ENCODE measurements at places on chromosomes 1 and 21.
A peak's percentile ranks its signal among the peaks of the same experiment; 100 is the strongest.

DNA sequence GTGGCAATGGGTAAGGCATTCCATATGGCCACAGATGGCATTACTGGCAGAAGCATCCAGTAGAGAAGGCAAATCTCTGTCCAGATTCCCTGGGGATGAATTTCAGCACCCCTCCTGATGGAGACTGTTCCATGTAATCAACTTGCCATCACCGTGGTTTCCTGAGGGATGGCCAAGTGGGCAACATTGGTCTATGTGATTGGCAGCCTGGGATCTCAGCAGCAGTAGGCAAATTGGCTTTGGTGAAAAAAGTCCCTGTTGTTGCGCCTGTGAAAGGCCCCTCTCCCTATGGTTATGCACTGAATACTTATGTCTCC lies 19.3 kb downstream of the DMRTB1 start:
- no peak for DNase-seq

DNA sequence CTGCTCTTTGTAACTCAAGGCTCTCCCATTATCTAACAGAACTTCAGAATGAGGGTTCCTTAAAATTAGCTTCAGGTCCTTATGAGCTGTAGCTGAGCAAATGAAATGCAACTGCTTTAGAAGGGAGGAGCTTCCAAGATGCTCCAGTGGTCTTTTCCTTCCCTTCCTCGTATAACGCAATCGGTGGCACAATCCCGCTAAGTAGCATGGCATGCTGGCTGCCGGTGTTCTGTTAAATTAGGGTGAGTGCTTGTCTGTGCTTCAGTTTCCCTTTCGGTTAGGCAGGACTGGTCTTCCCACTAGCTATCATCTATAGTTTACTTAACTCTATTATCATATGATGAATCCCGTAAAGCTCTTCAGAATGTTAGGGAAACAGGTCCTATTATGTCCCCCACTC lies 917 bp downstream of the KIAA0040 start:
- no peak for DNase-seq

GRCh38 chr21:35540950-35541638 lies 492.0 kb upstream of the RUNX1 start:
- no peak for DNase-seq

- no peak for DNase-seq
These were observed 14.1 kb upstream of the PADI4 start for GRCh38 chr1:17293681-17294425.

DNA sequence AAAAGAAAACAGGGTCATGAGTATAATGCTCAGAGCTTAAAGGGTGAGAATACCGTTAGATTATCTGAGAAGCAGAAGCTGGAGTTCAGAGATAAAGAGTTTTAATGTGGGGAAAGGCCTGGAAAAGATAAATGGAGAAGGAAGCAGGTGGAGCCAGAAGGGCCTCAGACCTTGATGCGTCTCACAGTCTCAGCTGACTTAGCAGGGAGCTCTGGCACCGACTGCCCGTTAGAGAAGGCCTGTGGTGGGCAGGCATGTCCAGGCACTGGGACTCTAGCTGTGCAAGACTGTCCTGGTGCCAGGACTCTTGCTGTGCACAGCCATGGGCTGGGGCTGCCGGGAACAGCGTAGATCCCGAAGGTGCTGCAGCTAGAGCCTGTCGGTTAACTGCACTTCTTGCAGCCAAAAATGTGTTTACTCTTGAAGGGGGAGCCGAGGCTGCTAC lies 3.8 kb upstream of the SLAMF9 start:
- DNase-seq, result no peak

DNA sequence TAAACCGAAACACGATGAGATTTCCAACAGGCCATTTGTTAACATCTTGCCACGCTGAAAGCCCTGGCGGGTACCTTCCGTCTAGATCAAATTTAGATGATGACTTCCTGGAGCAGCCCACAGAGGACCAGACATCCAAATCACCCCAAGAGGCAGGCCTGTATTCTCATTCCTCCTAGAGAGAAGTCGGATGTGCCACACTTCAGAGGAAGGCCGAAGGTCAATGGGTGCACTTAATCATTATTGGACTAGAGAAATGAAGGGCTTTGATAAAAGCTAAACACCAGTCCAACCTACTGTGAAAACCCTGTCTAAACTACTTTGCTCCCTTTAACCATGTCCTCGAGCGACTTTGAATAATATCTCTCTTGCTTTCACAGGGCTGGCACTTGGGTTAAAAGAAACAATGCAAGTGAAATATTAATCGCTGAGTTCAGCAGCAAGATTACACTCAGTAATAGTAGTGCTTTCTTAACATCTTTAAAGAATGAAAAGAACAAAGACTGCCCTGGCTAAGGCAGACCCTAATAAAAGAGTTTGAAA lies 76.5 kb downstream of the BCAR3 start:
- DNase-seq, result no peak

DNA sequence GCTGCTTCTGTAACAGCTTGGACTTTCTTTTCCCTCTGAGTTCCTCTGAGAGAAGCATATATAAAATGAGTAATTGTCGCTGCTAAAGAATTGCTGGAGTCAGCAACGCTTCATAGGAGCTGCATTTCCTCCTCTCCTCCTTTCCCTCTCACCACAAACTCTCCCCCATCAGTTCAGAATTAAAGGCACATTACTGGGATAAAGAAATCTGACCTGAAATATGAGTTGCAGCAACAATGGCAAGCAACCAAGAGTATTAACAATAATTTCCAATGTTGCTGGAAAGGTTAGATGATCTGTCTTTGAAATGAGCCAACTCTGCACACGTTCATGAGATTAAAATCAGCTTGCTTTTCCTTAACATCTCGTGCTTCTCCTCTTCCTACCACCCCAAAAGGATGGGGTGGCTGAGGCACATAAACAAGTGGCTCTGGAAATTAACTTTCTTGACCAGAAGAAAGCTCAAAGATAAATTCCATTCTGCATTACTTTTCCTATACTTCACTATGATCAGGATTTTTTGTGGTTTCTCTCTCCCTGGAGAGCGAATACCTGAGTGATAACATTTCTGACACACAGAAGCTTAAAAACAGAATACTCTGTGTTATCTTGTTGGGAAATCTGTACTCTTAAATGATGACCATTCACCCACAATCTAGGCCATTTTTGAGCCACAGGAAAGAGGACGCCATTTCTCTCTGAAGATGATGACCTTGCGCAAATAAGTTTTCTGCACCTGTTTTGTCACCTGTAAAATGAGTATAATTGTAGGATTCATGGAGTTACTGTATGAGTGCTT lies 90.2 kb downstream of the TGFBR3 start:
- no peak for DNase-seq

DNA sequence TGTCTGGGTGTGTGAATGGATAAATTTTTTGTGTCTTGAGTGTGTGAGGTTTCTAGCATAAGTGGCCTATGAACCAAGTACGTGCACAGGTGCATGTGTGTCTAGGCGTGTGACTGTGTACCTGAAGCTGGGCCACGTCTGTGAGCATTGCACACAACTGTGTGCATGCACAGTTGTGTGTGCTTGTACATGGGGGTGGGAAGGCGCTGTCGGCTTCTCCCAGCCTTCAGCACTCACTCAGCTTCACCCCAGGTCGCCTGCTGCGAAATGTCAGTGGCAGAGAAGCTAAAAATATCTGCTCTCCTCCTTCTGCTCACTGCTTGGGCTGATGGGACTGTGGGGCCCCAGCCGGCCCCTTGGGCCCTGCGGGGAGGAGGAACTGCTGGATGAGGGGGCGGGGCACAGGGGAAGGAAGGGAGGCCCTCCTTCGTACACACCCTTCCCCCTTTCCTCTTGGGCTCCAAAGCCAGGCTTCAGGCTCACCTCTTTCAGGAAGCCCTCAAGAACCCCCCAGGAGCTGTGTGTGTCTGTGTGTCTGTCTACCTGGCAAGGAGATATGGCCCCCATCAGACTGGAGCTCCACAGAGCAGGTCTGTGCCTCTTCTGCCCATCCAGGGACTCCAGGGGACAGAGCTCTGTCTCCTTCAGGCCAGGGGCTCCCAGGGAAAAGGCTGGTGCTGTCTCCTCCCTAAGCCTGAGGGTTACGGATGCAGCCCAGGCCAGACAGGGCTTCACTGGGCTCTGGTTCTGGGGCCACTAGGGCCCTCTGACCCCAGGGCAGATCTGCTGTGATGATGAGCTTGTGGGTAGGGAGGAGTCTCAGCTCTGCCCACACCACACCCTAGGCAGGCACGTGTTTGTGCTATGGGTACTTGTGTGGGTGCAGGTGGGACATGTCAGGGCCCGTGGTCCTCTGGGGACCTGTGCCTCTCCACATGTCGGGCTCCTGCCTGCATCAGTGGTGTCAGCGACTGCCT lies 35.6 kb upstream of the WASF2 start:
- DNase-seq, result peak; percentile 67

- peak; percentile 74 for DNase-seq
These were observed 909 bp upstream of the PAXBP1 start for GRCh38 chr21:32772281-32773047.
